ENCODE measurements at places on chromosomes 12 and 14.

DNA sequence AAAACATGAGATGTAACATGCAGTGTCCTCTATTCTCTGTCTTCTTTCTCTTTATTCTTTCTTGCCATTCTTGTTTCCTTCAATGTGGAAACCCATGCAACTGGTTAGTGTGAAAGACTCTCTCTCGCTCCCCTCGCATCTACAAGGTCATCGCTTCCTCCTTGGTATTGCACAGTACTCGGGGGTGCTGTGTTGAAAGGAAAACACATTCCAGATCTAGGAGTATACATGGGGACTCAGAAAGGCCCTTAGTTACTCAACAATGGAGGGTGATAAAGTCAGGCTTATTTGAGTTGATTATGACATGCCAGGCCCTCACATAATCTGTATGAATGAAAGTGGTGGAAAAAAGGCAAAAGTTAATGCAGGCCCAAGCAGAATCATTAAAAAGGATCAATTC, 75.5 kb upstream of the OVCH1 start:
- DNase-seq, result no peak

- DNase-seq, result no peak
Measured at GRCh38 chr12:25317553-25317952, 66.8 kb upstream of the KRAS start.

DNA sequence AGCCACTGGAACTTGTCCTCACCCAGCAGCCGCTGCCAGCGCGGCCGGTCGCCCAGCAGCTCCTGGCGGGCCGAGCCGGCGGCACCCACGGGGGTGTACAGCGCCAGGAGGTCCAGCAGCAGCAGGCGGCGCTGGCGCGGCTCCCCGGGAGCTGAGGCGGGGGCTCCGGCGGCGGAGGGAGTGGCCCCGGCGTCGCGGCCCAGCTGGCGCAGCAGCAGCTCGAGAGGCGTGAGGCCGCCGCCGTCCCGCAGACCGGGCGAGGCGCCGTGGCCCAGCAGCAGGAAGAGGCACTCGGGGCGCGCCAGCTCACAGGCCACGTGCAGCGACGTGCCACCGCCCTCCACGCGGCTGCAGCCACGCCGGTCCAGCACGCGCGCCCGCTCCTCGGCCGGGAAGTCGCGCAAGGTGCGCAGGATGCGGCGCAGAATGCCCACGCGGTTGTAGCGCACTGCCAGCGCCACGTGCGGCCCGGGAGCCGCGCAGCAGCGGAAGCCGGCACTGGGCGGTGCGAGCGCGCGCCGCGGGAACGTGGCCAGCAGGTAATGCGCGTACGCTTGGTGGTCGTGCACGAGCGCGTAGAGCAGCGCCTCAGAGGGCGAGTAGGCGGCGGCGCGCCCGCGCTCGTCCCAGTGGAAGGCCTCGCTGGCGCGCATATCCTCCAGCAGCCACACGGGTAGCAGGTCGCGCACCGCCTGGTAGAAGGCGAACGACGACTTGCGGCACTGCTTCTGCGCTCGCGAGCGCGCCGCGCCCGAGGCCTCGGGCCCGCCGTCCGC, 2.3 kb downstream of the ANKRD9 start:
- DNase-seq, result peak; percentile 29

DNA sequence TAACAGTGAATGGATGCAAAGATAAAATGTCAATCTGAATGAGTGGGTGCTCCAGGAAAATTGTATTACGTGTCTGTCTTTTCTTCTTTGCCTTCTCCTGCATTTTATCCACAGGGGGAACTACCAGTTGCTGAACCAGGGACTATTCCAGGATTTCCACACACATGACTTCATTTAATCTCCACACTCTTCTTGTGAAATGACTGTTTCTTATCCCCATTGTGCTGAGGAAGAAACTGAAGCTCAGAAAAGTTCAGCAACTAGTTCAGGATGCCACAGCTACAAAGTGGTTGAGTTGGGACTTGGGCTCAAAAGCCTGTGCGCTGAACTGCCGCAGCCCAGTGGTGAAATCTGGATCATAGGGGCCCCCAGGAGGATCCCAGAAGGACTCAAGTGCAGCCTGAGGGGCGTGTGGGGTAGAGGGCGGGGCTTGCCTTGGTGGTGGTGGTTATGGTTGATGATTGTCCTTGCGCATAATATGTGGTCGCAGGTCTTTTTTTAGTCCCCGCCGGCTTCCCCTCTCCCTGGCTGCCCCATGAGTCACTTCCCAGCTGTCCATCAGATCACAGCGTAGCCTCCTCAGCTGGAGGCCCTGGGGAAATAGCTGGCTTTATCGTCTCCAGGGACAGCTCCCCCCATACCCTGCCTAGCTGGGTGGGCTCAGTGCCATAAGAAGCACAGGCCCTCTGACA, 235.2 kb upstream of the CRY1 start:
- peak; percentile 57 for DNase-seq
